ENCODE measurements at places on chromosomes 4 and X. TPM values are rescaled to one million over a fixed set of nuclear protein-coding genes. Genes with fewer than 3 reads are reported as not detected.
A peak's percentile ranks its signal among the peaks of the same experiment; 100 is the strongest.

- no peak for DNase-seq
These were observed 83.9 kb upstream of the MSX1 start for GRCh38 chr4:4775493-4776004.

GRCh38 chr4:161496-162284 lies 37.4 kb downstream of the ZNF718 start:
- DNase-seq = no peak

DNA sequence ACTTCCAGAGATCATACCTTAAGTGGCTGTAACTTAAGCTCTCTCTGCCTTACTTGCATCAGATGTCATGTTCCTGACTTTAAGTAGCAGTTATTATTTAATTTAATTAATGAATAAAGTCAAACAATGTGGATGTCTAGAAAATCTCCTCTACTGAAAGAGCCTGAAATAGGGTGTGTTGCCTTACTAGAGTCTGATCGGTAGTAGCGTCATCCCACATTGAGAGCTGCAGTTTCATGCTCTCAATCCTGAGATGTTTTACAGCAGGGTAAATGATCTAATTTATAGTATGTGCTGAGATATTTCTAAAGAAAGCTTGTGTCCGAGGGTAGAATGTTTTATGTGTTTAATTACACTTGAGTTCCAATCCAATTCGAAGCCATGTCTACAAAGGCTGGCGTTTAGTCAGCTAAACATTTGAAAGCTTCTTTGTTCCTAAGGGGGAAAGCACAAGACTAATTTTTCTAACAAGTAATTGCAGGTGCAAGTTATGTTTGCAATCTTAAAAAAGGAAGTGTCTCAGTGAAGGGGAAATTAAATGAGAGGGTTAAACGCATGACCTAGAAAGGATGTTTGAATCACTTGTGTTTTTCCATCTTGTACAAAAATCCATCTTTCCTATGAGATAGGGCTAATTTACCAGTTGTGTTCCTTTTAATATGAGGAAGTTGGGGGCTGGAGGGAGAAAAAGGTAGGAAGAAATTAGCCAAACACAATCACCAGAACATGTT lies 391.0 kb upstream of the MAGEB2 start:
- DNase-seq = no peak

The CORIN gene
- total RNA-seq = not detected

The PPP4R3C gene
- total RNA-seq = 0.74 TPM

GRCh38 chr4:89316211-89316610 lies 8.6 kb upstream of the GPRIN3 start:
- no peak for DNase-seq

DNA sequence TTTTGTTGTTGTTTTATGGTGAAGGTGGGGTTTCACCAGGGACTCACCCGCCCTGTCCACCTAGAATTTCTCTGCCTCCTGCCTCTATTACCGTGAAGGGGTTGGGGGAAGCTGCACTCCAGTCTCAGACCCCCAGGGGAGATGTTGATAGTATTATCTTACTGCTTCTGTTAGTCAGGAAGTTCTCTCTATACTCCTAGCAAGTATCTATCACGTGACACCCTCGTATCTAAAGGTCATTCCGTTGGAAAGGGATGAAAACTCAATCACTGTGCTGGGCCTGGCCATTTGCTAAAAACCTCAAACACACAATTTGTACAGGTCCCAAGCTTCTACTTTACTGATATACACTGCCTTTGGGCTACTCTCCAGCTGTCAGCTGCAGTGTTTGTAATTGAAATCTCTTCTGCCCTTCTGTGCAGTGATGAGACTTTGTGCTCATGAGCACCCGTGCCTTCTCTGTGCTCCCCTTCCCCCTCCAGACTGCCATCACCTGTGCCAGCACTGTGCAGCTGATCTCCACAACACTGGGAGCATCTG lies 188.5 kb upstream of the ANXA3 start:
- DNase-seq = no peak

DNA sequence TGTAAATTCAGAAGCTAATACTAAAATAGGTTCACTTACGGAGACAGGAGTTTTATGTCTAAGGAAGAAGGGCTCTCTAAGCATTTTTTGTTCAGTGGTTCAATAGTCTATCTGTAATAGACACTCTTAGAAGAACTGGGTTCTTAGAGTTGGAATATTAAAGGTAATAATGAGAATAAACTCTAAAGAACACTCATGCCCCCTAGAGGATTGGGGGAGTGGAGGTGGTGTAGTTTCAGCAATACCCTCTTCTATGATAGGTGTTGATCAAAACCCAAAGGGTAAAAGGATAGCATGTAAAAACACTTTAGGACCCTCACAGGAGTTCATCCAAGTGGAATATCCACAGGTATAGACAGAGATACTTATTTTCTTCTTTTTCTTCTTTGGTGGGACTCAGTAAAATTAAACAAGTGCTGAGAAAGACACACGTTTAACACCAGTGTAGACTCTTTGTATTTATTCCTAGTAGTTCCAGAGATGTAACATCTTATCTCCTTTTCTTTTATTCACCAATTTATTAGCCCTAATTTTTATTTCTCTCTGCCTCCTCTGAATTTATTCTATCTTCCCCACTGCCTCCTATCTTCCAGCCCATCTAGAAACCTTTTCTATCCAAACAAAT lies 25.7 kb upstream of the MND1 start:
- DNase-seq = peak; percentile 11

- no peak for DNase-seq
These were observed 30.0 kb upstream of the JADE3 start for GRCh38 chrX:46882266-46882665.

- DNase-seq = no peak
These were observed 70.0 kb downstream of the CAPN6 start for GRCh38 chrX:111200327-111200726.

GRCh38 chrX:16920075-16920474 lies 26.4 kb upstream of the REPS2 start:
- no peak for DNase-seq

The FREM3 gene
- not detected for total RNA-seq

The BEX5 gene
- total RNA-seq = 2.1 TPM

DNA sequence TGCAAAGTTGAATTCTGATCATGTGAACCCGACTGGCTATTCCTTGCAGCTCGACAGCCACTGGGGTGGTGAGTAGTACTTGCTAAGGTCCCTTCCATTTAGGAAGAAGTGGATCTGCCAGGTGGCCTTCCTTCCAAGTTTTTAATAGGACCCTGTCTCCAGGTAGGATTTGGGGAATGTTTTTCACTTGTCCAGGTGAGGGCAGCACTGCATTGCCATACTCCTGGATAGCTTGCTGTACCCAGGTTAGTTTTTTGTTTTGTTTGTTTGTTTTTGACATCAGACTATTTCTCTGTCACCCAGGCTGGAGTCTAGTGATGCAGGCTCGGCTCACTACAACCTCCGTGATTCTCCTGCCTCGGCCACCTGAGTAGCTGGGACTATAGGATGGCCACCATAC lies 29.8 kb downstream of the SAGE1 start:
- peak; percentile 1 for DNase-seq

The PPEF2 gene
- not detected for total RNA-seq

DNA sequence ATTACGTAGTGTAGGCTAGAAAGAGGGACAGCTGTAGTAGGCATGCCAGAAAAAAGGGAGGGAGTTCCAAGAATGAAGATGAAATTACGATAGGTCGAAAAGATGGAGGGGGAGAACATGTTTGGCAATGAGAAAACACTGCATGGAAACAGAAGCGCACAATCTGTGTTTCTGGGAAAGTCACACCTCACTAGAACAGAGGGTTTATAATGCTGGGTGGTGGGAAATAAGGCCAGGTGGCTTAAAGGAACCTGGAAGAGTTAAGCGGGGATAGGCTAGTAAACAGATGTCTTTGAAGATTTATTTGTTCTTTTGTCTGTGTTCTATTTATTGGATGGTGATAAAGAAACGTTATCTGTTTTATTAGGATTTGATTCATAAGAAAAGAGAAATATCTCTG lies 29.1 kb downstream of the TRAPPC11 start:
- no peak for DNase-seq

The FOXR2 gene
- total RNA-seq = 6.0 TPM

GRCh38 chrX:14934423-14934822 lies 61.2 kb downstream of the MOSPD2 start:
- DNase-seq = no peak

The ENAM gene
- total RNA-seq = not detected

- no peak for DNase-seq
These were observed 512.3 kb upstream of the EPHA5 start for GRCh38 chr4:66182636-66183035.

- no peak for DNase-seq
These were observed 201.1 kb upstream of the MBNL3 start for GRCh38 chrX:132689612-132690563.

DNA sequence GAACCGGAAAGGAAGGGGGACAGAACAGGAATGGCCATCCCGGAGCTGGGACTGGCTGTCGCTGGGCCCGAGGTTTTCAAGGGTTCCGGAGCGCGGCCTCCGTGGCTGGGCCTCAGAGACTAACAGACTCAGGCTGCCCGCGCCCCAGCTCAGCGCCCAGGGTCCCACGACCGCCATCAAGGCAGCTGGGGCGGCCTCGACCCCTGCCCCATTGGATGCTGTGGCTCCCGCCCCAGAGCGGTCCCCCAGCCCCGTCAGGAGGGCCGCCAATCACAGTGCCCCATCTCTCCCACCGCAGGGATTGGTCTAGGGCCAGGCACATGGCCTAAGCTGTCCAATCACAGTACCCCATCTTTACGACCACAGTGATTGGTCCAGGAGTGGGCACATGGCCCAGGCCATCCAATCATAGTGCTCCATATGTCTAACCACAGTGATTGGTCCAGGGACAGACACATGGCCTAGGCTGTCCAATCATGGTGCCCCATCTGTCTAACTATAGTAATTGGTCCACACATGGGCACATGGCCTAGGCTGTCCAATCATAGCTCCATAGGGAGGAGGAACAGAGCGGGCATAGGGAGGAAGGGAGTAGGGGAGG lies 105.3 kb upstream of the NKX1-1 start:
- DNase-seq = peak; percentile 28

The USP17L28 gene
- not detected for total RNA-seq

- DNase-seq = peak; percentile 30
These were observed 333.8 kb downstream of the ANK2 start for GRCh38 chr4:113383111-113383785.

DNA sequence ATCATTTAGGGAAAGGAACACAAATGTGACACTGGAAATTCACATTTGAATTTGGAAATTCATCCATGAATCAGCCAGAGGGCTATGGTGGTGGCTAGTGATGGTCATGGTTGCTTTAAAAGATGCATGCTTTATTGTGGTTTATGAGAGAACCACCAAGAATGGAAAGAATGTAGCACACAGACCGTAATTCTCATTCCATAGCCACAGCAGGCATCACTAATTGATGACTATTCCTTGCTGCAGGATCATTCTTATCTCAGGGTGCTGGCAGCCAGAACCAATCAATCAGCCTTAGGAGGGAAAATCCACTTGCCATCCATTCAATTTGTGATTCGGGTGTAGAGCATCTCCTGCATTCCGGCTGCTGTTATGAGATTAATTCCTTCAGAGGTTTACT lies 115.6 kb downstream of the DHRSX start:
- peak; percentile 49 for DNase-seq

DNA sequence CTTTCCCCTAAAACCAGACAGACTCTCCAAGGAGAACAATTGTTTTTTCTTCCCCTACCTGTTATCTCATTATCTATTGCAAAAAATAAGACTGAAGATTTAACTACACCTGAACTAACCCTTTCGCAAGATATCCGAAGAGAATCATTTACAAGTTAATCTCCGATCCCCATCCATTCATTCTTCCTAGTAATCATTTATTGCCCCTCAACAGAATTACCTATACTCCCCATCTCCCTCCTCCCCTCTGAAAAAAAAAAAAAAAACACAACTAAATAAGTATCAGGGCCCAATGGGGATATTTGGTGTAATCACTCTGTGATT lies 28.9 kb upstream of the AP1S2 start:
- DNase-seq = no peak

The ANKRD50 gene
- 2.8 TPM for total RNA-seq

DNA sequence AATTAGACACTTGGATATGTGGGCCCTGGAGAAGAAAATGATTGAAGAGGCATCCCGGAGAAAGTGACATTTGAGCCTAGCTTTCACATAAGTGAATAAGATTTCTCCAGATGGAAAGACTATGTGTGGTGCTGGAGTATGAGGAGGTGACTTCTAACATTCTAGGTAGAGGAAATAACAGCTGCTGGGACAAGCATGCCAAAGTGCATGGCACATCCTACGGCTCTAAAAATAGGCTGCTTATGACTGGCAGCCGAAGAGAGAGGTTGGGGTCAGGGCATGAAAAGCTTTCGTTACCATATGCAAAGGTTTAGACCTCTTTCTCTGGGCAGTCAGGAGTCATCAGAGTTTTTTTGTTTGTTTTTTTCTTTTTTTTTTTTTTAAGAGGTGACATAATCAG lies 142.0 kb downstream of the SOX3 start:
- DNase-seq = no peak

GRCh38 chrX:135985973-135986310 lies 707 bp downstream of the SLC9A6 start:
- no peak for DNase-seq

The ZNF732 gene
- 0.12 TPM for total RNA-seq

DNA sequence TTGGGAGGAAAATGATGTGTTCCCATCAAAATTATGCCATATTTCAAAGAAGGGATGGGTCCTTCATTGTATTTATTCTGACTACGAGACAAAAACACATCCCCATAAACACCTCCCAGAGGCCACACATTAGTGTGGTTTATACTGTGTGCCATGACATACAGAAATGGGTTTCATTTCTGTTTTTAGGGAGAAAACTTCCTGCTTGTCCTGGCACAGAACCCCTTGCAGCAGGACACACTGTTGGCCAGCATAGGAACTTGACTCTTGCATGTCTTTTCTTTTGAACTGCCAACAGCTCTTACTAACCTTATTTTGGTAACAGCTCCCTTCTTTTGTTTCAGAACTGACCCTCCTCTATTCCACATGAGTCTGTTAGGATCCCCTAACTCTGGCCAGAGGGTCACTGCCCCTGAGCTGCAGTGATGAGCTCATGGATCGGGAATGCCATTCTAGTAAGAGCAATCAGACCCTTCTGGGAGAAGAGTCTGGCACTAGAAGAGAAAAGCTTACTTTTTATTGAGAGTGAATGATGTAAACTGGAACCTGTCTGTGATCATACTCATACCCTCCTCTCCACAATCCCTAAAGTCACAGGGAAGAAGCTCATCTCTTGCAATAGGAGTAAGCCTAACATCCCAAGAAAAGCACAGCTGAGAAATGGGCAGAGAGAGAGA lies 86.4 kb downstream of the SMIM20 start:
- no peak for DNase-seq

DNA sequence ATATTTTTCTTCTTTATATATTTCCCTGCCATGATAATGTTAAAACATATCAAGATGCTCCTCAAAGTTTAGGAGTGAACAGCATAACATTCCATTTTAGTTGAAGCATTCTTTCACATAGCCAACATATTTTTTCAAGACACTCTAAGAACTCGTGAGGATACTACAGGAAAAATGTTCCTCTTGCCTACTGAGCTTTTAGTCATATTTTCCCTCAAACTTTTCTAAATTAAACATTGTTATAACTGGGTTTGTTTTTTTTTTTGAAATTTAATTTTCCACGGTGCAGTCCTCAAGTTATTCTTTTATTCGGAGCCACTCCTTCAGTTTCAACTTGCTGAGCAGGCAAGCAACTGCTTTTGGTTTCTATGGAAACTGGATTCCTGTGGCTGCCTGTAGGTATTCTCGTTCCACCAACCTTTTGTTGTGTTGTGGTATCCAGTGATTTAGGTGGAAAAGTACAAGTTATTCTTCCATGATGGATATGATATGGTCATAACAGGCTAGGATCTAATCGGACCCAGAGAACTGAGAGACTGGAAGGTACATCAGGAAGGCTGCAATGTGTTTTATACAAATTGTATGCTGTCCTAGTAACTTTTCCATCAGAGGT lies 248.0 kb downstream of the TRIML1 start:
- DNase-seq = peak; percentile 17

GRCh38 chr4:123352966-123353365 lies 43.6 kb upstream of the SPRY1 start:
- no peak for DNase-seq
